ENCODE measurements at places on chromosomes 7 and 10.

DNA sequence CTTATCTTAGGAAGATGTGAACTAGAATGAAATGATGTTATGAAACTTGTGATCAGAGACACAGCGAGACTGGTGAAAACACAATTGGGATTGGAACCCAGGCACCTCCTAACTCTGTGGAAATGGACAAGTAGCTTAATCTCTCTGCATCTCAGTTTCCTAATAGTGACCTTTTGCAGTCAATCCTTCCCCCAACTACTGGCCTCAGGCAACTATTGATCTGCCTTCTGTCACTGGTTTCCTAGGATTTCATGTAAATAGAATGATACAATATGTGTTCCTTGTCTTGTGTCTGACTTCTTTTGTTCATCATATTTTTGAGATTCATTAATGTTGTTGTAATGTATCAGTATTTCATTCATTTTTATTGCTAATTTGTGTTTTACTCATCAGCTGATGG, 341.7 kb downstream of the REEP3 start:
- no peak for DNase-seq

DNA sequence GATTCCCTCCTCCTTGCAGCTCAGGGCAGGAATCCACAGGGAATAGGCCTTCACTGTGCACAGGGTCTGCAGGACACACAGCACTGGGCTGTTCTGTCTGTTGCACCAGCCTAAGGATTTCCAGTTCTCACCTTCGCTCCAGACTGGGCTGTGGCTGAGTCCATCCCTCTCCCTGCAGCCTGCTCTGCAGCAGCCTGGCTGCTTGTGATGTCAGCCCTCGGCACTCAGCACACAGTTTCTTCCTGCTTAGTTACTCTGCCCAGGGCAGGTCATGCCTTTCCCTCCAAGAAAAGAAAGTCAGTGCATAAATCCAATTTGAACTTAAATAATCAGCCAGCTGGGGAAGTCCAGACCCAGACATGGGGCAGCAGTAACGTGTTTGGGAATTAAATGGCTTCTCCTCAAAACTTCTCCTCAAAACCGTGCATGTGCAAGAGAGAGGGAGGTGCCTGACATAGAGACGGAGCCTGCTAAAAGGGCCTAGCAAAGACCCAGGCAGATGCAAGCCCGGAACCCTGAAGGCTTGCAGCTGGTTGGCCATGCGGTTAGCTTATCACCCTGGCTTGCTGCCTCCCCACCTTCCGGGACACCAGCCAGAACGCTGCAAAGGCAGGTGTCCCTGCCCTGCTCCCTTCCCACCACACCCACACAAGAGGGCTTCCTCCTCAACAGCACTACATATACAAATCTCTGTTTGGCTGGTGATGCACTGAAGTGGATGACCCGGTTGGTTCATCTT, 10.9 kb upstream of the GDF2 start:
- no peak for DNase-seq

- no peak for DNase-seq
Measured at GRCh38 chr10:113213035-113213434, 263.0 kb downstream of the TCF7L2 start.

DNA sequence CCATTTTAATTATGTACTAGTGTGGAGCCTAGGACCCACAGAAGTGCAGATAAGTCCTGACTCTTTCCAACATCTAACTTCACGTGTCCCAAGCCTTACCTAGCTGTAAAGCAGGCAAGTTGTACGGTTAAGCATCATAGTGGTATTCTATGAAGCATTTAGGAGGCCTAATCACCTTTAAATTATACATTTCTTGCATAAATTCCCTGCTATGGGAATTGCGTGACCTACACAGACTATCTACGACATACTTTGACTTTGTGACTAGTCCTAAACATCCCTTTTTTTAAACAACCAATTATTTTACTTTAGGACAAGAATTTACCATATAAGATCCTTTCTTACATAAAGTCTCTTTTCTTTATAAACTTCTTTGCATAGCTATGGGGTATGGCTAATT, 37.7 kb upstream of the LRGUK start:
- DNase-seq = no peak

- no peak for DNase-seq
Measured at GRCh38 chr7:98617960-98618418, 904 bp downstream of the NPTX2 start.

DNA sequence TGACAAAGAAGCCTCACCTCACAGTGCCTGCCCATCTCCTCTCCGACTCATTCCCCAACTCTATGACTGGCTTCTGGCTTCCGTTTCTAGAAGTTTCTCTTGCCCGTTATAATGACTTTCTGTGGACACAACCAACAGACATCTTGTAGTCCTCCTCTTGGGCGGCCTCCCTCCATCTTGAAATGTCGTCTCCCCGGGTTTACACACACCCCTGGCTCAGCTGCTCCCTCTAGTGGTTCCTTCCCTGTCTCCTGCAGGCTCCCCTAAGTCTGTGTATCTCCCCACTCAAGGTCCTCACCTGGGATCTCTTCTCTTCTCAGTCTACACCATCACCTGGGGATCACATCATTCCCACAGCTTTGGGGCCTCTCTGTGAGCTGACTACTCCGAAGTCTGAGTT, 123.4 kb upstream of the NEBL start:
- DNase-seq = no peak

- DNase-seq = no peak
Measured at GRCh38 chr10:327889-328852, 192.9 kb downstream of the ZMYND11 start.

GRCh38 chr7:22653951-22654350, 73.0 kb upstream of the IL6 start:
- DNase-seq = no peak

DNA sequence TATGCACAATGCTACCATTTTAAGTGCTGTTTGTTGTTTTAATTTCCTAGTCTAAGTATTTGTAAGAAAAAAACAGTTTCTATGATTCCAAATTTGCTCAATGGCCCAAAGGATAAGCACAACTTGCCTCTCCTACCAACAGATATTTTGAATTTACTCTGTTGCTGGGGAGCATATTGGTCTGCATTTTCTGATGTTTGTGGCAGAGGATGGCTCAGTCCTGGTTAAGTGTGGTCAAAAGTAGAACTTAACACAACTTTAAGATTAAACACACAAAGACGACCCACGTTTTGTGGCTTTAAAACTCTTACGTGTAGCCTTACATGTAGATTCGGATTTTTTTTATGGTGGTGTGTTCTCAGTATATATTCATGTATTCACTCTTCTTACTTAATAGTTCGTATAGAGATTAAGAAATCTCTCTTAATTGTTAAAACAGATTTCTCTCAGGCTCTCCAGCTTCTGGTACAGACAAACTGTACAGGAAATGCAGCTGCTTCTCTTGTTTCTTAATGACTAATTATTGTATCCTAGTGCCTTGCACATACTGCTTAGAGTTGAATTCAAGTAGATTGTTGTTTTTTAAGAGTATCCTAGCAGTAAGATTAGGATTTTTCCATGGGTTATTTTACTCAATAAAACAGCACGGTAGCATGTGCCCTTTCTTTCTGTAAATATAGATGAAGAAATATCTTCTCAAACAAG, 86.2 kb downstream of the GPR85 start:
- DNase-seq = no peak

- no peak for DNase-seq
Measured at GRCh38 chr10:35639728-35640401, 2.2 kb downstream of the FZD8 start.

GRCh38 chr10:105973360-105973759, 1191.1 kb downstream of the SORCS1 start:
- no peak for DNase-seq

- no peak for DNase-seq
Measured at GRCh38 chr10:33952692-33953360, 618.4 kb upstream of the NRP1 start.

All from activated T-helper 1 cell treated with anti-CD3 and anti-CD28 coated beads, Interleukin-2, amount 50 U/mL, for 16 hours (primary cell).